Renal cortex interstitium (tissue), 15 donors: ENCODE measurements at places on chromosomes 12 and 14.
A peak's percentile ranks its signal among the peaks of the same experiment; 100 is the strongest.

DNA sequence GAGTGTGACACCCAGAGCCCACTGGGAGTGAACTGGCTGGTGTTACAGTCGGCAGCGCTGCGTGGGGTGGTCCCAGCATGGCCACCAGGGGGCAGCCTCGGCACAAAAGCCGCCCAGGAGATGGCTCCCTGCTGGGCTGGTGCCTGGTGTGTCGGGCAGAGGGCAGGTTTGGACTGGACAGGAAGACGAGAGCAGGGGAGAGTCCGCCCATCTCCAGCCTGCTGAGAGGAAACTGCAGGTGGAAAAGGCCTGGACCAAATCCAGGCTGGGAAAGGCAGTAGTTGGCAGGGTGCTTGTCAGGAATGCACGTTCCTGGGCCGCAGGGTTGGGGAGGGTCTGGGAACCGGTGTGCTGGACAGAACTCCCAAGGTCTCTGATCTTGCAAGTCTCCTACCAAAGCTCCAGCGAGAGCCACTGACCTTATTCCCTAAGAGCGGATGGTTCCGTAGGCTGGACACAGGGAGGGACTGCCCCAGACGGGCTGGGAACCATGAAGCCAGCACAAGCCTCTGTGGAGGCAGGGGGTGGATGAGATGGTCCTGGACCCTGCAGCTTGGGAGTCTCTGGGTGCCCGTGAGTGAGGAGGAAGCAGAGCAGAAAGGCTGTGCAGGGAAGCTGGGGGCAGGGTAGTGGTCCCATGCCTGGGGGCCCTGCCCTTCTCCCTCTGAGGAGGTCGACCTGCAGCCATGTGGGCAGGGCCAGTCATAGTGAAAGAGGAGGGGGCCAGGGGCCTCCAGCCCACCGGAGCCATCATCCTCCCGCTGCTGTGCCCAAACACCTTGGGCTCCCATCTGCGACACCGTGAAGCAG lies 1.8 kb downstream of the AHNAK2 start:
- no peak for DNase-seq

DNA sequence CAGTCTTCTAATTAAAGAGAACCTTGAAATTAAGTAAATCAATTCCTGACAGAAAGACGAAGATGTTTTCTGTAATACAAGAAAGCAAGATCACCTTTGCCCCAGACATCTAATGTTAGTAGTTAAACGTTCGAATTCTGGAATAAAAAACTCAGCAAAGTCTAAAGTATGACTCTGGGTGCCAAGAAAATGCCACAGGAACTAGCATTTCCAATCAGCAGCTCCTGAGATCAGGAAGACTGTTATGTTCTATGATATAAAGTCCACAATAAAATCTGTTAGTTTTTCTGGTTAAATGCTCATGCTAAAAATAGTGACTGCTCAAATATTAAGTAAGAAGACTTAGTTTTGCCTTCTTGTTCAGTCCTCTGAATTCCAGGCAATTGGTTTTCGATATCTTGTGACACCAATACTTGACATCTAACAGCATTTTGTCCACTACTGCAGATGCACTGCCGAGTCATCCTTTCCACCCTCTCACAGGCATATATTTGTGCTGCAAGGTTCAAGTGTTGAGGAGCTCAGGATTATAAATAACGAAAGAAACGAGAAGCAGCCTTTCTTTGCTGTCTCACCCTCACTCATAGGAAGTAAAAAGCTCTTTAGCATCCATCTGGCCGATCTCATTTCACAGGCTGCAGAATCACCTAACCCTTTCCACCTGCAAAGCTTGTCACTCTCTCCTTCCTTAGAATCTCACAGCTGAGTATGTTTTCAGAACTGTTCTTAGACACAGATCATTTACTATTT lies 32.0 kb downstream of the SSH1 start:
- no peak for DNase-seq

- no peak for DNase-seq
Observed at GRCh38 chr12:132597333-132598316, 12.8 kb downstream of the LRCOL1 start.

- DNase-seq, result no peak
Observed at GRCh38 chr12:83468988-83469908, 782.5 kb downstream of the TMTC2 start.

DNA sequence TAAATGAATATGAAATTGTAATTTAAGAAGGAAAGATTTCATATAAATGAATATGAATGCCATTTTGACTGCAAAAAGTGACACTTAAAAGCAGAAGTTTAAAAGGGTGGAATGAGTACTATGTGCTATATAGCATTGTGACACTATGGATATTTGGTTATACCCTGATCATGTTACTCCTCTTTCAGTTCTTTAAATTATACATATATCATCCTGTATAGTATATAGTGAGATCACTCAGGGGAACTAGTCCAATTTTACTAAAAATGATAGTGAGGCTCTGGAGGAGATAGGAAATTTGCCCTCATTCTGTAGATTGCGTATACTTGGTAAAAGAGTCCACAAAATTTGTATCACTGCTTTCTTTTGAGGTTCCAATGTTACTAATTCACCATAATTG lies 155.7 kb upstream of the BTG1 start:
- DNase-seq, result no peak

DNA sequence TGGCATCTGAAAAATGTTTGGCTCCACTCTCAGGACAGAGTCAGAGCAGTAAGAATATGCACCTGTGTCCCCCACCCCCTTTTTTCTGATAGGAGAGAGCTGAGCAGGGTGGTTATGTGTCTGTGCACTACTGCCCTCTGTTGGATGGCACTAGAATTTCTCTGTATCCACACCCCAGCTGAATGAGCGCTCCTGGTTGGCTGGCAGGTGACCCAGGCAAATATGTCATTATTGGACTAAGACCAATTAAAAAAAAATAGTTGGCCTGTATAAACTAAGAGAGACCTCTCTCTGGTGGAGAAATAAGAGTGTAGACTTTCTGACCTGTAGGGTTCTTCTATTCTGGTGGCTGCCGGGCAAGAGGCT lies 107.0 kb downstream of the PTCSC3 start:
- DNase-seq, result no peak

DNA sequence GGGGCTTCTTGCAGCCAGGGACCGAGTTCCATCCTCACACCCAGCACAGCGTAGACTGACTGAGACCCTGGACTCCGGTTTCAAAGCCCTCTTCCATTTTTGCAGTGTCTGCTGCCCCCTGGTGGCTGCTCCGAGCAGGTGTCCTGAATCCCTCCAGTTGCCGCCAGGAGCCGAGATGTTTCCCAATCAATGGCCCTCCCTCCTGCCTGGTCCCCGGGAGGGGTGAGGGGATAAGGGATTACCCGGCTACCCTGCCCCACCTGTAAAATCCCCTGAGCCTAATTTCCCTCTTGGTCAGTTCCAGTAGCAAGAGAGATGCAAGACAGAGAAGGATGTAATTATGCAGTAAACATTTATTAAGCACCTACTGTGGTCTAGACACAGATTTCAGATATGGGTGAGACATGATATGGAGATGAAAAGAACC lies 55.0 kb downstream of the PHETA1 start:
- DNase-seq, result peak; percentile 54

- DNase-seq, result no peak
Observed at GRCh38 chr14:90507428-90507827, 110.6 kb downstream of the CALM1 start.

DNA sequence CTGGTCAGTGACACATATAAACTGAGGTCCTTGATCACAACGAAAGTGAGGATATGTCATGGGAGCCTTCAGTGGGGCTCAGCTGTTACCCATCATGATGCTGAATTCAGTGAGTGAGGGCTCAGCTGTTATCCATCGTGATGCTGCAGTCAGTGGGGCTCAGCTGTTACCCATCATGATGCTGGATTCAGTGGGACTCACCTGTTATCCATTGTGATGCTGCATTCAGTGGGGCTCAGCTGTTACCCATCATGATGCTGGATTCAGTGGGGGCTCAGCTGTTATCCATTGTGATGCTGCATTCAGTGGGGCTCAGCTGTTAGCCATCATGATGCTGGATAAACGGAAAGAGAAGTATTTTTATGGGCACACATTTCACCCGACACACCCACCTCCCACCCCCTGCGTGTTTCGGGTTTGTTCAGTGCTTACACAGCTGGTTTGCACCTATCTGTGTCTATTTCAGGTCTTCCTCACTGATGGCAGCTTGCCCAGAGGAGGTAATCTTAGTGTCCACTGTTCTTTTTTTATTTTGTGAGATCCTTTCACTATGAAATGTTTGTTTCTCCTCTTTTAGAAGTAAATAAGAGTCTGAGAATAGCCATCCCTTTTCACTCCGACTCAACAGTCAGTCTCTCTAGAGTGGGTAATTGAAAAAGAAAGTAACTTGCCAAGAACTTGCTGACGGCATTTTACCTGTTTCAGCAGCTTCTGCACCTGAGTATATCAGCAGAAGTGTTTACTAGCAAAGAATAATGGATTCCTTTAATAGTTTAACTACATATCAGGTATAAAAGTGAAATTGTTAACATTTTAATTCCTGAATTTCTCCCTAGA lies 183.0 kb downstream of the ERC1 start:
- no peak for DNase-seq

GRCh38 chr14:77882098-77882497 lies 82.2 kb downstream of the ADCK1 start:
- peak; percentile 32 for DNase-seq

DNA sequence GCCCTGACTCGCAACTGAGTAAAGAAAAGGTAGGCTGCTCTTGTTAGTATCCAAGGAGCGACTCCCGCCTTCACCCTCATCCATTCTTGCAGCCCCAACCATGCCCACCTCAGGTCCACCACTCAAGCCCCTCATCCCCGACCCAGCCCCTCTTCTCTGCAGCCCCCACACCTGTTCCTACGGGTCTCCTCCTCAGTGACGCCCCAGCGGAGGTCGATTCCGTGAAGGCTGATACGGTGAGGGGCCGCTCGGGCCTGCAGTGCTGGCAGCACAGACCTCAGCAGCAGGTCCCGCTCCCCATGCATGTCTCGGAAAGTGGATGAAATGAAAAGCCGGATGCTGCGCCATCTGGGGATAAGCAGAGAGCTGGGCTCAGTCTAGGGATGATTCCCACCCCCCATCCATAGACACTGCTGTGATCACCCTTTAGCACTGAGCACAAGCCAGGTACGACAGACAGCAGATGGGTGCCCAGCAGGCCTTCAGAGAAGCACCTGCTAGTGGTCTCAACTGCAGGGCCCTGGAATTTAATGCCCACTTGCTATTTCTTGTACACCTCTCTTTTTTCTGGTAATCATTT lies 26.9 kb downstream of the TEP1 start:
- no peak for DNase-seq

DNA sequence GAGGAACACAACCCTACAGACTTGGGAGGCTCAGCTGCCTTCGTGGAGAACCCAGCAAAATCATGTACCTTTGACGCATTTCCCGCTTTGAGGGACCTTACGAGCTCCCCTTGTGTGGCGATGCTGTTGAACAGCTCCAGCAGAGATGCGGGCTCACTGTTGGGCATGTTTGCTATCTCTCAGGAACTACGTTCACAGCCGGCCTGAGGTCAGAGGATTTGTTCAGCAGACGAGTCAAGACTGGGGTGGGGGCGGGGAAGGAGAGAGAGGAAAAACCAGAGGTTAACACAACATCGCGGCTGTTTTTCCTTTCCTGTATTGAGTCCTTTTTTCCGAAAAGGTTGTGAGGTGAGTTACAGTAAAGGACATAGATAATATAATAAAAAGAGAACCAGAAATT lies 45.9 kb downstream of the SLC25A47 start:
- no peak for DNase-seq

DNA sequence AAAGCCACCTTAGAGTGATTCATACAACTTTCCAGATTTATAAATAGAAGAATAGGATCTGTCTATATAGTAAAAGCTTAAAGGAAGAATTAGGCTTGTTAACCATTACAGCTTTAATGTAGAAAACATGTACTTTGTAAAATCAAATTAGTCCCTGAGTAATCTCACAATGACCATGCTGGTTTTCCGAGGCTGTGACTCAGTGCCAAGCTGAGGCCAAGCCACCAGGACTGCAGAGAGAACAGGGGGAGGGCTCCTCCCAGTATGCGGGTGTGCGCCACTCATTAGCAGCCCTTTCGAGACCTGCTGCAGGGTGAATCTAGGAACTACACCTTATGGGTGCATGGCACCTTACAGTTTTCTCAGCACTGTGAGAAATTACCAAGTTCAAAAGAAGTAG lies 167.0 kb downstream of the EFCAB11 start:
- DNase-seq, result no peak

- DNase-seq, result no peak
Observed at GRCh38 chr12:75661908-75662307, 150.5 kb upstream of the KRR1 start.

GRCh38 chr12:80353254-80353653 lies 90.8 kb upstream of the PTPRQ start:
- no peak for DNase-seq

DNA sequence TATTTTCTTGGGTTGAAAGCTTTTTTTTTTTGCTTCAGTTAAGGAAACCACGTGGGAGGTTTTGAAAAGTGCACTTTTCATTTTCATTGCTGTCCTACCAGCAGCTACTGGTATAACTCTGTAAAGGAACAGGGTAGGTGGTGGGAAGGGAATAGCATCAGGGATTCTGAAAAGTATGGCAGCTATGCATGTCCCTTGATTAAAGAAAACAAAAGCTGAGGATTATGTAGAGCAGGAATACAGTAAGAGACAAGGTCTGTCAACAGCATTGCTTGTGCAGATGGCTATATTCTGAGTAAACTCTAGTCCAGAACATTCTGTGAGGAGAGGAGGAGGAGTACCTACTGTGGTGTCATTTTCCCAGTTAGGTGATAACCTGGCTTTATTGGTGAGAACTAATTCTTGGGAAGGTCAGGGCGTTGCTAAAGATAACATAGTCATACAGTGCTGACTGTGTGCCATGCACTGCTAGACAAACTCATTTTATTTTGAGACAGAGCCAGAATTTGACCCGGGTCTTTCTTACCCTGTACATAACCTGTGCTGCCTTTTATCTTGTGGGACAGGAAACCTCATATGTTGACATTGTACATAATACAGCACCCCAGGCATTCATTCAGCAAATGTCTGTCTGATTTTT lies 80.3 kb upstream of the TRAF3 start:
- DNase-seq, result no peak

- DNase-seq, result peak; percentile 60
Observed at GRCh38 chr12:127083008-127083949, 1183.7 kb upstream of the TMEM132C start.

GRCh38 chr14:75522224-75522982 lies at the start of gene BATF:
TSS of gene BATF (plus strand) at chr14:75522469. CDS start at chr14:75522683, 214 bp downstream.
- DNase-seq, result no peak

- DNase-seq, result no peak
Observed at GRCh38 chr12:102959391-102959790, 1.9 kb downstream of the ASCL1 start.

DNA sequence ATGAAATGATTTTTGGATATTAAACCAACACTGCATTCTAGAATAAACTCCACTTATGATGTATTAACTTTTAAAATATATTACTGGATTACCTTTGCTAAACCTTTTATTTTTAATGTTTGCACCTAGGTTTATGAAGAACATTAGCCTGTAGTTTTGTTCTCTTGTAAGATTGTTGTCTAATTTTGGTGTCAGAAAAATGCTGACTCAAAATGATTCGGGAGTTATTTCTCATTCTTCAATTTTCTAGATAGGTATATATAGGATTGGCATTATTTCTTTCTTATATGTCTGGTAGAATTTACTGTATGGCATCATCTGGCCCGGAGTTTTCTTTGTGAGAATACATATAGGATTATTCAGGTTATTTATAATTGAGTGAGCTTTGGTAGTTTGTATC lies 54.6 kb downstream of the MAP4K5 start:
- no peak for DNase-seq
